Heart right ventricle (tissue), 16 donors: ENCODE measurements at places on chromosomes 3 and 15.

GRCh38 chr3:140529558-140529957 lies 148.3 kb upstream of the TRIM42 start:
- H3K4me3 ChIP-seq: no peak overlapping the region
- H3K27me3 ChIP-seq: no peaks in the 10 kb centered on the region
- no peaks in the 10 kb centered on the region for H3K36me3 ChIP-seq
- DNase-seq: no peak
- H3K27ac ChIP-seq: no peak overlapping the region

GRCh38 chr3:111321786-111322185 lies 220.2 kb upstream of the CD96 start:
- no peak for DNase-seq
- H3K27me3 ChIP-seq: no peaks in the 10 kb centered on the region
- H3K36me3 ChIP-seq: no peaks in the 10 kb centered on the region
- no peak overlapping the region for H3K4me3 ChIP-seq
- no peak overlapping the region for H3K27ac ChIP-seq

- H3K36me3 ChIP-seq: no peaks in the 10 kb centered on the region
- no peak overlapping the region for H3K27ac ChIP-seq
- DNase-seq: no peak
- H3K27me3 ChIP-seq: no peaks in the 10 kb centered on the region
Observed at GRCh38 chr3:24018784-24019570, 73.9 kb downstream of the NR1D2 start.

- H3K36me3 ChIP-seq: no peaks in the 10 kb centered on the region
- H3K27ac ChIP-seq: no peak overlapping the region
- DNase-seq: no peak
- H3K27me3 ChIP-seq: no peaks in the 10 kb centered on the region
- no peak overlapping the region for H3K4me3 ChIP-seq
Observed at GRCh38 chr15:53535886-53536285, 223.6 kb downstream of the WDR72 start.

DNA sequence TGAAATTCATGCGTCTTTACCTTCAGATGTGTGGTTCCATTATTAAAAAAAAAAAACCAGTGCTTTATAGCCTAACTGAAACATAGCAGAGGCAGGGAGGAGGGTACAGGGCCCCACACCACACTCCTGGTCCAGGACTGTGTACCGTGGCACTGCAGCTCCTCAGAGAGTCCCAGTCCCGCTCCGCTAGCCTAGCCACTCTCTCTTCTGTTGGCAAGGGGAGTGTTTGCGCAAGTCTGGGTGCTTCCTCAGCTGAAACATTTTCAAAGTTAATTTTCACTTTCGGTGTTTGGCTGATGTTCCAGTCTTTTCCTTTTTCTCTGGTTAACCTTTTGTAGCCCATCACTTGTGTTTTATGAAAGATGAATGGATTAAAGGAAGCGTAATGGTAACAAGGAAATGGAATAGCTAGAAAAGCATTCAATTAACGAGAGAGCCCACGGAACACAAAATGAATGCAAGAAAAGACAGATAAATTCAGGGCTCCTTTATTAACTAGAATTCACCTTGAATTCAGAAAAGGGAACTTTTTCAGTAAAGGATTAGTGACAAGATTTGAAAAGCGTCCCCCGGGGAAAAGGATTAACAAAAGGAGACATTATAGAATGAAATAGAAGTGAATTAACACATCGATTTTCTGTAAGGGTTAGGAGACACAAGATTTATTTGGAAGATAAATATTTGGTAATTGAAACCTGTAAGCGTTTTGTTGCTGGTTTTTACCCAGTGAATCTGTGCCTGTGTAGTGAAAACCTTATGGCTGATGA lies 177.0 kb downstream of the CACNA2D3 start:
- no peak overlapping the region for H3K4me3 ChIP-seq
- H3K27me3 ChIP-seq: no peaks in the 10 kb centered on the region
- no peak overlapping the region for H3K27ac ChIP-seq
- no peaks in the 10 kb centered on the region for H3K36me3 ChIP-seq
- no peak for DNase-seq
- no peaks in the 10 kb centered on the region for H3K4me1 ChIP-seq

- no peaks in the 10 kb centered on the region for H3K4me1 ChIP-seq
- no peak overlapping the region for H3K4me3 ChIP-seq
- no peaks in the 10 kb centered on the region for H3K27me3 ChIP-seq
- DNase-seq: no peak
- H3K27ac ChIP-seq: no peak overlapping the region
Observed at GRCh38 chr3:96996009-96996408, 181.6 kb downstream of the EPHA6 start.

GRCh38 chr3:127475391-127475790 lies 115.1 kb downstream of the TPRA1 start:
- H3K27ac ChIP-seq: no peak overlapping the region
- H3K4me3 ChIP-seq: no peak overlapping the region
- peaks cover 3% of the 10 kb centered on the region for H3K27me3 ChIP-seq
- DNase-seq: no peak

DNA sequence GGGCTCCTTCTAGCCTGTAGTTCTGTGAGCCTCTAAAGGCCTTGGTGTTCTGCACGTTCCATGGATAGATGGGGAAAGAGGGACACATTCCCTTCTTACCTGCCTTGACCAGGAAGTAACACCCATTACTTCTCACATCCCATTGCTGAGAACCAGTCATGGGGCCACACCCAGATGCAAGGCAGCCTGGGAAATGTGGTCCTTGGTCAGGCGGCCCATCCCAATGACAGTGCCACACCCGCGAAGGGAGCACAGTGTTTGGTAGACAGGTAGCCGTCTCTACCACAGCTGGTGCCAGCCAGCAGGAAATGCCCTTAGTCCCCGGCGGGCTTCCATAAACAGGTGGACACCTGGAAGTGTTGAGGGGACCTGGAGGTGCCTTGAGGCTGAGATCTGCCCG lies 23.2 kb upstream of the LCTL start:
- peaks cover 8% of the 10 kb centered on the region for H3K4me1 ChIP-seq
- H3K27ac ChIP-seq: no peak overlapping the region
- H3K36me3 ChIP-seq: no peaks in the 10 kb centered on the region
- no peak for DNase-seq
- H3K27me3 ChIP-seq: no peaks in the 10 kb centered on the region
